GM19239 (cell line): ENCODE measurements at places on chromosomes 7 and 10.

GRCh38 chr10:114397651-114398145 lies 6.6 kb downstream of the AFAP1L2 start:
- no peak for DNase-seq

DNA sequence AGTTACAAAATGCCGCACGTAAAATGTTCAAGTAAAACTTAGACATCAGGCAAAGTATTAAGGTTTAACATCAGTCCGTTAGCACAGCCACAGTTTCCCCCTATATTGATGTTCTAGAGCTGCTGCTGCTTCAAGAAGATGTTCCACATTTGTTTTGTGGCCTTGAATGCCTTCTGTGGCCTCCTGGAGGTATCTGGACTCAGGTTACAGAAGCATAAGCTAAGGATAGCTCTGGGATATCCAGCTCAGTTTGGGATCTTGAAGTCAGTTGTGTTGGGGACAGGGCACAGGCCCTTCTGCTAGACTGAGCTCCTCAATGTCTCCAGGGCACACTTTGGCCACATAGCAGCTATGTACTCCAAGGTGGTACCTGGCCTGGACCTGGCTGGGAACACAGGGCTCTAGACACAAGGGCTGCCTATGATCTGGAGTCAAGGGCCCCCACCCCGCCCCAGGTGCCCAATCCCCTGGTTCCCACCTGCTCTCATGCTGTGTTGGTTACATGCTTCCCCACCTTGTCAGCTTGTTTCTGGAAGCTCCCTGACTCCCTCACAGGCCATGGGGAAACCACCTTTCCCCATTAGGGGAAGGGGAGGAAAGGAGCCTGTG lies 4.7 kb downstream of the PYROXD2 start:
- DNase-seq = no peak

GRCh38 chr10:47225219-47225927 lies 74.6 kb upstream of the GDF10 start:
- DNase-seq = no peak

DNA sequence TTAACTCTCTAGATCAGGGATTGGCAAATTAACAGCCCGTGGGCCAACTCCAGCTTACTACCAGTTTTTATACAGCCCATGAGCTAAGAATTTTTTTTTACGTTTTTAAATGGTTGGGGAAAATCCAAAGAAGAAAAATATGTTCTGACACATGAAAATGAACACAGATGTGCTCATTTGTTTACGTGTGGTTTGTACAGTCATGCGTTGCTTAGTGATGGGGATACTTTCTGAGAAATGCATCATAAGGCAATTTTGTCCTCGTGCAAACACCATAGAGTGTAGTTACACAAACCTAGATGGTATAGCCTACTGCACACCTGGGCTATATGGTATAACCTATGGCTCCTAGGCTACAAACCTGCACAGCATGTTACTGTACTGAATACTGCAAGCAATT lies 8.3 kb upstream of the SMKR1 start:
- DNase-seq = no peak

GRCh38 chr10:123912871-123913270 lies 21.3 kb upstream of the CPXM2 start:
- no peak for DNase-seq

GRCh38 chr7:31058122-31058521 lies 6.0 kb downstream of the ADCYAP1R1 start:
- no peak for DNase-seq

DNA sequence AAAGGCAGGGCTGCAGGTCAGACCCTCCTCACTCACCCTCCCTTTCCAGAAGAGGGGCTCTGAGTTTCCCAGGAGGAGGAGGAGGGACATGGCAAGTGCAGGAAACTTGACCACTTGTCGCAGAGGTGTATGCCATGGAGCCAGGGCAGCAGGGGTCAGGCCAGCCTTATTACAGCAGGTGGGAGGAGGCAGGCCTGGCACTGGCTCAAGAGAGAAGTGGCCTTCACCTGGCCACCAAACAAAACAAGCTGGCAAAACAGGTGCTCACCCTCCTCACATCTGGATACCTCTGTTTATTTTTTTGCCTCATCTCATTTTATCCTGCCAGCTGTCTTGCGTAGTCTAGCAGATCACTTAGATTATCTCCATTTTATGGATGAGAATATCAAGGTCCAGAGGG lies 12.5 kb downstream of the COL13A1 start:
- no peak for DNase-seq

DNA sequence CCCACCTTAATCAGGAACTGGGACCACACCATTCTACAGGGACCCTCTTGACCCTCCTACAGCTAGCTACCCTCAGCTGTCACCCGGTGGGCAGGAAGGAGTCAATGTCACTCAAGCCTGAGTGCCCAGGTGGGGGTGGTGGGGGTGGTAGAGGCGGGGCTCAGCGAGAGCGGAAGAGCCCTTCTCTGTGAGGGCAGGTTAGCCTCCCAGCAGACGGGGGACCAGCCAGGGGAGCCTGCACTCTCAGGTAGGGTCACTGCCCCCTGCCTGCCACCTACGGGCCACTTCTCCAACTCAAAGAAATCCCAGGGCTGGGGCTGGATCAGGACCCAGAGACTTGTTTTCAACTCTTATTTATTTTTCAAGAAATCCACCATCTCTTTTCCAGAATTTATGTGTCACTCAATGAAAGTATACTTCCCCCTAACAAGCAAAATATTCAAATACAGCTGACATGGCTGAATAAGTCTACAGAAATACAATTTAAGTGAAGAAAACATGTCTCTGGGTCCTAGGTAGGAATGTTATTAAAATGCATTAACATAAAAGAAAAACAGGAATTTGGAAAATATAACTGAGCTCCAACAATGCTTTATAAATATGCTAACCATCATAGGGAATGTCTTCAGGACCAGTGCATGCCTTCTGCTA lies 63.4 kb upstream of the DDC start:
- no peak for DNase-seq

DNA sequence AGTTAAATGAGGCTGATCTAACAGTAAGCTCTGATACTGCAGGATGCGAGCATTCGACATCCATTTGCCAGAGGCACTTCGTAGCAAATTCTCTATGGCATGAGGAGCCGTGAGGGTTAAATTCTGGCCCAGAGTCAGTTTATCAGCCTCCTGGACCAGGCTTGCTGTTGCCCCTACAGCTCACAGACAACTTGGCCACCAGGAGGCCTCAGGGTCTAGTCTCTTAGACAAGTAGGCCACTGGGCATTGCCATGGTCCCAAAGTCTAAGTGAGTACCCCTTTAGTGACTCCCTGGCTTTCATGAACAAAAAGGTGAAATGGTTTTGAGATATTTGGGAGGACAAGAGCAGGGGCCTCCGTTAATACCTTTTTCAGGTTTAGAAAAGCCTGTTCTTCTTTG lies 178.0 kb upstream of the MBL2 start:
- no peak for DNase-seq

DNA sequence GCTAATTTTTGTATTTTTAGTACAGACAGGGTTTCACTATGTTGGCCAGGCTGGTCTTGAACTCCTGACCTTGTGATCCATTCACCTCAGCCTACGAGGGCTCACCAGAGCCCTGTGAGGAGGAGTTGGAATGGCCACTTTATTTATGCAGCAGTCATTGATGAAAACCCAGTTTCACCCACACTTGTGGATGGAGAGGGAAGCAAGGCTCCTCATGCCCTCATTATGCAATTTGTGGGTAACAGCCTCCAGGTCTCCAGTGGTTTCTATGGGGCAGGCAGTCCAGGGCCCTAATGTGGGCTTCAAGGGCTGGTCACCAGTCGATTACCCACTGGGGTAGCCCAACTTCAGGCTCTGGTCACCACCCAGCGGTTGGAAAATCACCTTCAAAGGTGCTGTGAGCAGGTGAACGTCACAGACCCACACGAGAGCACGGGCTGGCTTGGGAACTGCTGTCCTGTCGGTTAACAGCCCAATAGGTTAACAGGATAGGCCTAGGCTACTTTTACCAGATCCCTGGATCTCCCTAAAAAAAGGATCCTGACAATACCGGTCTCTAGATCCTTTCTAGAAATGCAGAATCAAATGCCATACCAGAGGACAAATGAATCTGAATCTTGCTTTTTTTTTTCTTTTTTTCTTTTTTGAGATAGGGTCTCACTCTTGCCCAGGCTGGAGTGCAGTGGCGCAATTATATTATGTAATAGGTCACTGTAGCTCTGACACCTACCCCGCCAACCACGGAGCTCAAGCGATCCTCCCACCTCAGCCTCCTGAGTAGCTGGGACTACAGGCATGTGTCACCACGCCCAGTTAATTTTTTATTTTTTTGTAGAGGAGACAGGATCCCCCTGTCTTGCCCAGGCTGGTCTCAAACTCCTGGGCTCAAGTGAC lies 97.8 kb downstream of the SLC37A3 start:
- no peak for DNase-seq

- DNase-seq = no peak
Measured at GRCh38 chr7:29063236-29063635, 83.1 kb downstream of the CPVL start.
